CD4-positive, alpha-beta T cell treated with Interleukin-2 at 100 ng/mL for 4 hours (primary cell): ENCODE measurements at places on chromosomes 1 and 21.

DNA sequence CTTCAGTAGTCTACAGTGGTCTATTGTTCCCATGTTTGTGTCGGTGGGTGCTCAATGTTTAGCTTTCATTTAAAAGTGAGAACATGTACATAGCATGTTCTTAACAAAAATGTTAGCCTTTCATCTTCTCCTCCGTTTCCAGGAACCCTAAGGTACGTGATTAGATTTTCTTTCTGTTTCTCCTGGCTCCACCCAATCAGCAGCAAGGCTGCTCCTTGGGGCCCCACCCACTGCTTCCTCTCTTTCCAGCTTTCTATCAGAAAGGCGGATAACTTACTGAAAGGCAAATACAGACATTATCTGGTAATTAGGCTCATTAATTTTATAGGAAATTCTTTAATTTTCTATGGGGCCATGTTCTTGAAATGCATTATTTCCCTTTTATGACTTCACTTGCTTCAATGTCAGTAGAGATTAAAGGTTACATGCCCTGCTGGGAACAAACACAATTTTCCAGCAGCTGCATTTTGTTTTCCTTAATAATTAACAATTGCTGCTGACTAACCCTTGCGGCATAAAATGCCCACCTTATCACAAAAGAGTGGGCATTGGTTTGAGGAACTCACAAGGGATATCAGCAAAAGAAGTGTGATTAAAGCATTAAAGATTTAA lies 324.9 kb upstream of the SNX7 start:
- DNase-seq: no peak

GRCh38 chr1:222054416-222054815 lies 312.5 kb upstream of the DUSP10 start:
- no peak for DNase-seq

DNA sequence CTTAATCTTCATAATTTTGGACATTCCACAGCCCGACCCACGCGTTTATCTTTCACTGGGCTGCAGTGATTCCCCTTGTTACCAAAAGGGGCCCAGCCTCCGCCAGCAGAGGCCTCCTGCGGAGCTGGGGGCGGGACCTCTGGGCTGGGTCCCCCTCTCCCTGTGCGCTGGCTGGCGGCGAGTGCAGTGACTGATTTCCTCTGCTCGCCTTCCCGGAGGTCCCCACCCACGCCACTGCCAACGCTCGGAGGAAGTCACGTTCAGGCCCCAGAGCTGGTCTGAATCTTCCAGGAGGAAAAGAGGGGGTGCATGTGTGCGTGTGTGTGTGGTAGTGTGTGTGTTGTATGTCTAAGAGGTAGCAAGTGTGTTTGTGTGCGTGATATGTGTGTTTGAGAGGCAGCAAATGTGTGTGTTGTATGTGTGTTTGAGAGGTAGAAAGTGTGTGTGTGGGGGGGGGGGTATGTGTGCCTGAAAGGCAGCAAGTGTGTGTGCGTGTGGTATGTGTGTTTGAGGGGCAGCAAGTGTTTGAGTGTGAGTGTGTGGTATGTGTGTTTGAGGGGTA lies 35.0 kb upstream of the JAK1 start:
- peak; percentile 56 for DNase-seq

DNA sequence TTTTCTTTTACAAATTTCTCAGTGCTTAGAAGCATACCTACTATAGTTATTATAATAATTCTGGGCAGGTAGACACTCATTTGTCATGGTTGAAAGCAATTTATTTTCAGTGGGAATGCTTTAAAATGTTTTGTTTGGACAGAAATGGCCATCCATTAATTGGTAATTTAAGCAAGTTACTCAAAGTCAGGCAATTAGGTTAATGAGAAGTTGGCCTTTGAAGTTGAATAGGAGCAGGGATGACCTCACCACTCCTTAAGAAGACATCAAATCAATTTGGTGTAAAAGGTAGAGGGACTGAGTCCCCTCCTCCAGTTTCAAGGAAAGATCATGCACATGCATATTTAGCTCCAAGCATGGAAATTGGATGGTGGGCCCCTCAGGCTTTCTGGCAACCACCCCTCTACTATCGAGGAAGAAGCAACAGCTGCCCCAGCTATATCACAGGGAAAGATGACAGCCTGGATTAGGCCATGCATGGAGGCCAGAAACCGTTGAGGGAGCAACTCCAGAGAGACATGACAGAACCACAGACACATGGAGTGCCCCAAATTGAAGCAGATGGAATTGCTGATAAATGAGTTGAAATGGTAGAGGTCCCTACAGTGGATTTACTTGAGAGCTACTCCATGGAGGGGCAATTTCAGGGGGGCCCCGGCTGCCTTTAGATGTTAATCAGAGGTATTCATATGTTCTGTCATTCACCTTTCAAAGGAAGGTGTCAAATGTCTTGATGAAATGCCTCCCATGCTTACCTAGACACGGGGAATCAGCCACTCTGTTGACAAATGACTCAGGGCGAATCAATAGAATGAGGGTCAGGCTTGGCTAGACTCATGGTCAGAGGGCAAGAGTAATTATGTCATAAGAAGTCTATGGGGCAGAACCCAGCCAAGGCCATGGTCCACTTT lies 26.7 kb downstream of the HLX start:
- DNase-seq: no peak

- no peak for DNase-seq
Measured at GRCh38 chr1:204600968-204601367, 84.6 kb downstream of the LRRN2 start.
